Occipital lobe (tissue), 3 donors: ENCODE measurements at places on chromosomes 7 and 10. TPM values are rescaled to one million over a fixed set of nuclear protein-coding genes. Genes with fewer than 3 reads are reported as not detected.

RNF148 gene
- total RNA-seq = 0.78 TPM

BAIAP2L1 gene
- 0.16 TPM for total RNA-seq

TAF5 gene
- total RNA-seq = 13.1 TPM

SLC26A4 gene
- total RNA-seq = 15.3 TPM

NUTM2B gene
- total RNA-seq = 2.3 TPM

TMEM140 gene
- total RNA-seq = 0.62 TPM

AGAP3 gene
- 85.6 TPM for total RNA-seq

GRM3 gene
- total RNA-seq = 179 TPM

CPA1 gene
- not detected for total RNA-seq

TRA2A gene
- 68.0 TPM for total RNA-seq

PDZD7 gene
- 4.5 TPM for total RNA-seq

CXCL12 gene
- total RNA-seq = 19.0 TPM

PNLIP gene
- not detected for total RNA-seq

CYP26C1 gene
- total RNA-seq = 0.16 TPM

PRSS37 gene
- total RNA-seq = not detected

NEURL1 gene
- 25.1 TPM for total RNA-seq

MTERF1 gene
- total RNA-seq = 30.4 TPM

GNAT3 gene
- total RNA-seq = not detected

CTAGE4 gene
- 0.31 TPM for total RNA-seq

ITGB8 gene
- 109 TPM for total RNA-seq

OSBPL3 gene
- 7.3 TPM for total RNA-seq

WEE2 gene
- 0.16 TPM for total RNA-seq

CRHR2 gene
- total RNA-seq = 1.1 TPM

ITIH2 gene
- 8.6 TPM for total RNA-seq

CRYGN gene
- not detected for total RNA-seq

CACNA2D1 gene
- 149 TPM for total RNA-seq

GIMAP6 gene
- total RNA-seq = 5.5 TPM

SLC26A3 gene
- not detected for total RNA-seq

DGKI gene
- total RNA-seq = 202 TPM

AKR1B15 gene
- total RNA-seq = not detected

FAM180A gene
- not detected for total RNA-seq

DLD gene
- total RNA-seq = 70.5 TPM

OR2A7 gene
- not detected for total RNA-seq

CD36 gene
- 34.0 TPM for total RNA-seq

KCNK18 gene
- not detected for total RNA-seq

MRLN gene
- not detected for total RNA-seq

C7orf57 gene
- total RNA-seq = 0.78 TPM

ZNF786 gene
- 12.6 TPM for total RNA-seq

PPP3CB gene
- total RNA-seq = 122 TPM

TMEM213 gene
- total RNA-seq = not detected

XRCC2 gene
- total RNA-seq = 2.0 TPM

POLR3A gene
- total RNA-seq = 39.5 TPM

TBATA gene
- not detected for total RNA-seq

SSC4D gene
- 0.94 TPM for total RNA-seq

DLX5 gene
- total RNA-seq = 3.4 TPM

CC2D2B gene
- total RNA-seq = 2.0 TPM

ITIH5 gene
- total RNA-seq = 14.3 TPM

MCM10 gene
- 2.5 TPM for total RNA-seq

OR6V1 gene
- not detected for total RNA-seq

METTL2B gene
- 33.1 TPM for total RNA-seq

GHITM gene
- total RNA-seq = 146 TPM
